ENCODE measurements at places on chromosomes 1 and 21. TPM values are rescaled to one million over a fixed set of nuclear protein-coding genes. Genes with fewer than 3 reads are reported as not detected.
A peak's percentile ranks its signal among the peaks of the same experiment; 100 is the strongest.

DNA sequence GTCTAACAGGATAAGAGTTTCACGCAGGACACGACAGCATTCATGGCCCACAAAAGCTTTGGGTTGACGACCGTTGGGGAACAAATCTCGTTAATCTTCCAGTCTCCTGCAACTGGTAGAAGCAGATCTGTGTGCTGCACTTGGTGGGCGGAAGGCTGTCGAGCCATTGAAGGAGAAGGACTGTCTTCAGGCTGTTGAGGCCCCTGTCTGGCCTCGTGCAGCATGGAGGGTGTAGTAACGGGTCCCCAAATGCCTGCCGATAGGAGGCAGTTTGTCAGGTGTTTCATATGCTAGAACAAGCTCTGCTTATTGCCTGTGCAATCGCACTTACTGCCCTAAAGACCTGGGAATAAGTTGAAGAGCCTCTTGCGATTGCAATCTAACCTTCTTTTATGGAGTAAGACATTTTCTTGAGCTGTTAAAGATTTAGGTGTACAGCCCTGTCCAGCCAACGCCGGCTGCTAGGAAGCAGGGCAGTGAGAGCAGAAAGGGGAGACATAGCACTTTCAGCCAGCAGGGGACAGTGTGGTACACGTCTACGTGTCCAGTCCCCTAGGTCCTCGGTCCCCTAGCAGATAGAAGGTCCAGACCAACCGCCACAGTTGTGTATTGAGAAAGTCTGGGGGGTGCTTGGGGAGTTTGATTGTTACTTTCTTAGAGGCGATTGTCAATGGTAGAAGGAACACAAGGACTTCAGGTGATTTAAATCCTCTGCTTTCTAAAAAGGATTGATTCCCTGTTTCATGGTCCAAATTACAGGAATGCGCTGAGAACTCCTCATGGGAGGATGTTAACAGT is 102.3 kb upstream of the TMPRSS2 start:
- no peak for DNase-seq

DNA sequence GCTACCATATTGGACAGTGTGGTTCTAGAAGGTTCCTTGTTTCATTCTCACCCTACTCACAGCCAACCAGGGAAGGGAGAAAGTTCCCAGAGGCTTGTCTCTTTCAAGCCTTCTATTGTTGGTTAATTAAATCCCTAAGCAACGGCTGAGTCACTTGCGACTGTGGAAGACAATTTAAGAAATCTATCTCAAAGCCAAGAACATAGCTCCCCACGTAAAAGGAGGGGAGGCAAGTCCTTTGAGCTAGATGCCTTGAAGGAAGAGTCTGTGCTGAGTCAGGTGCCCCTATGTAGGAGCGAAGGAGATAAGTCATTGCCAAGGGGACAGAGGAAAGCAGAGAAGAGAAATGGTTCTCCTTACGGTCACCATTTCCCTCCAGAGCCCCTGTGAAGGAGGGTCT is 79.4 kb upstream of the PPP2R5A start:
- no peak for DNase-seq

- peak; percentile 10 for DNase-seq
These were observed 5.7 kb downstream of the VANGL1 start for GRCh38 chr1:115647507-115647906.

DNA sequence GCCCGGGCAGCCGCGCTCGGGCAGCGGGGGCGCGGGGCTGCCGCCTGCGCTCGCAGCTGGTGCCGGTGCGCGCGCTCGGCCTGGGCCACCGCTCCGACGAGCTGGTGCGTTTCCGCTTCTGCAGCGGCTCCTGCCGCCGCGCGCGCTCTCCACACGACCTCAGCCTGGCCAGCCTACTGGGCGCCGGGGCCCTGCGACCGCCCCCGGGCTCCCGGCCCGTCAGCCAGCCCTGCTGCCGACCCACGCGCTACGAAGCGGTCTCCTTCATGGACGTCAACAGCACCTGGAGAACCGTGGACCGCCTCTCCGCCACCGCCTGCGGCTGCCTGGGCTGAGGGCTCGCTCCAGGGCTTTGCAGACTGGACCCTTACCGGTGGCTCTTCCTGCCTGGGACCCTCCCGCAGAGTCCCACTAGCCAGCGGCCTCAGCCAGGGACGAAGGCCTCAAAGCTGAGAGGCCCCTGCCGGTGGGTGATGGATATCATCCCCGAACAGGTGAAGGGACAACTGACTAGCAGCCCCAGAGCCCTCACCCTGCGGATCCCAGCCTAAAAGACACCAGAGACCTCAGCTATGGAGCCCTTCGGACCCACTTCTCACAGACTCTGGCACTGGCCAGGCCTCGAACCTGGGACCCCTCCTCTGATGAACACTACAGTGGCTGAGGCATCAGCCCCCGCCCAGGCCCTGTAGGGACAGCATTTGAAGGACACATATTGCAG is 3.0 kb downstream of the ARTN start:
- no peak for DNase-seq

Gene TNN
- not detected for polyA plus RNA-seq

Gene EFCAB7
- 5.2 TPM for polyA plus RNA-seq

Gene CAMK1G
- polyA plus RNA-seq, result not detected

Gene TXLNA
- polyA plus RNA-seq, result 31.4 TPM

Gene GJB3
- polyA plus RNA-seq, result not detected

DNA sequence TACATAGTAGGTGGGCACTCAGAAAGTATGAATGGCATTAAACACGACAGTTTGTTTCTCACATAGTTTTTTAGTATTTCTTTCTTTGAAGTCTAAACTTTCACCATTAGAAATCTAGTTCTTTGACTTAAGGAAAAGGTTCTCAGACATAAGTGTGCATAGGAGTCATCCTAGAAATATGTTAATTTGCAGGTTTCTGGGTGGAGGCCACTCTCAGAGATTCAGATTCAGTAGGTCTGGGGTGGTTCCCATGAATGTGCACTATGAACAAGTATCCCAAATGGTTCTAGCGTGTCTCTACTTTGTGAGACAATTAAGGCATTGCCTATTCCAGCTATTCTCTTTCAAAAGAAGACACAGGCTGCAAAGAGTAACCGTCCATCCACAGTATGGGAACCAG is 119.3 kb downstream of the NGF start:
- no peak for DNase-seq

DNA sequence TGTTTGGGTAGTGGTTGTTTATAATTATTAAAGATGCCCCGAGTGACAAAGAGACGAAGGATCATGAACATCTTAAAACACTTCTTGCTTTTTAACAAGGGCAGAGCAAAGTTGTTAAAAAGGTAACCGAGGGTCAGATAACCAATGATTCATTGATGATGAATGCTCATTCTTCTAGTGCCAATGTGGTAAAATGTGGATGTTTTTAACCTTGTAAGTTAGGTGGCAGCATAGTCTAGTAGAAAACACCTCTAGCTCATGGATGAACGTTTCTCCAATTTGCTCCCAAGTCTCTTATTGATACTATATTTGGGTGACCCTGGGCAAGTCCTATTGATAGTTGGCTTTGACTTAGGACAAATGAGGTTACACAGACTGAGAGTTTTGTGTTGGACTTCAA is 167.9 kb downstream of the KIF26B start:
- no peak for DNase-seq

- DNase-seq, result no peak
These were observed 288.2 kb downstream of the PTPRU start for GRCh38 chr1:29524285-29525065.

Gene S100A7
- not detected for polyA plus RNA-seq

- no peak for DNase-seq
These were observed 11.7 kb downstream of the IQGAP3 start for GRCh38 chr1:156560585-156561163.

- no peak for DNase-seq
These were observed 23.7 kb downstream of the RNF187 start for GRCh38 chr1:228510803-228511413.

Gene CD160
- polyA plus RNA-seq, result 0.22 TPM

DNA sequence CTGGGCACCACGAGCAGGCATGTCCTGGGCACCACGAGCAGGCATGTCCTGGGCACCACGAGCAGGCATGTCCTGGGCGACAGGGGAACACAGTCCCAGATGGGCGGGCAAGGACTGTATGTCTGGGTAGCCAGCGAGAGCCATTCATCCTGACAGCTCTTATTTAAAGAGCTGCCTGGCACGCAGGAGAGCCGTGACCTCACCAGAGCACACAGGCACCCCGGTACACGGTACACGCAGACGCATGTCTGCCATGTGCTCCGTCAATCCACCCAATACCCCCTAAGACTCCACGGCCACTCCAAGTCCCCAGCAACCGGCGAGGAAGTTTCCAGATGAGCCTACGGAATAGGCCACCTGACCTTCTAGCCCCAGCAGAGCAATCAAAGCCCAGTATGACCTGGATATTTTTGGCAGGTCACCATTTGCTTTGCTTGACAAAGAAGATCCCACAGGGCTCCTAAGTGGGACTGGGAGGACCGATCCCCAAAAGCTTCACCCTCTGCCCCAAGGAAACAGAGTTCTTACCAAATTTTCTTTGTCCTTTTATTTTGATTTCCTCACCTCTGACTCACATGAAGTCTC is 51.7 kb downstream of the CASZ1 start:
- no peak for DNase-seq

Gene USH2A
- not detected for polyA plus RNA-seq

Gene PRKAA2
- not detected for polyA plus RNA-seq

Gene INAVA
- not detected for polyA plus RNA-seq

Gene SON
- 546 TPM for polyA plus RNA-seq

DNA sequence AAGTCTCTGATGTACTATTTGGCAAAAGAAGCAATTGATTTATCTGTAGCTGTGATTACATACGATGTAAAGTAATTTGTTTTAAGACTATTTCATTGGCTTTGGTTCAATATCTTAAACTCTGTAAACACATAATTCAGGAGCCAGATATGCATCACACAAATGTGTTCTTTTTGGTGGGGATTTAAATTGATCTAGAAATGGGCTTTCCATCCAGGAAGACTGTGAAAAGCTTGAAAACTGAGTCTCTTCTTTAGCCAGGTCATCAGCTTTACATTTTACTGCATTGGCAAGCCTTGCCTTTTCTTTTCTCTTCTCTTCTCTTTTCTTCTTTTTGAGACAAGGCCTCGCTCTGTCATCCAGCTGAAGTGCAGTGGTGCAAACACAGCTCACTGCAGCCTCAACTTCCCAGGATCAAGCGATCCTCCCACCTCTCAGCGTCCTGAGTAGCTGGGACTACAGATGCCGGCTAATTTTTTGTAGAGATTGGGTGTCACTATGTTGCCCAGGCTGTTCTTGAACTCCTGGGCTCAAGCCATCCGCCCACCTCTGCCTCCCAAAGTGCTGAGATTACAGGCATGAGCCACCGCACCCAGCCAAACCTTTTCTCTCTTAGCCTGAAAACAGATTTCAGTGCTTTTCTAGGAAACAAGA is 1.4 kb downstream of the RCAN3 start:
- no peak for DNase-seq

- no peak for DNase-seq
These were observed 29.9 kb upstream of the SLC44A3 start for GRCh38 chr1:94790246-94790645.

Gene HIPK1
- polyA plus RNA-seq, result 11.8 TPM

- no peak for DNase-seq
These were observed 16.5 kb downstream of the KRTAP19-1 start for GRCh38 chr21:30463713-30464112.

GRCh38 chr1:111468717-111469100 is 5.1 kb upstream of the C1orf162 start:
- no peak for DNase-seq

- DNase-seq, result no peak
These were observed 48.0 kb downstream of the MRPL37 start for GRCh38 chr1:54247863-54248515.

GRCh38 chr21:32411350-32412161 is 950 bp upstream of the EVA1C start:
- DNase-seq, result peak; percentile 51
